Naive thymus-derived CD4-positive, alpha-beta T cell (primary cell): ENCODE measurements at places on chromosomes 16 and 17. TPM values are rescaled to one million over a fixed set of nuclear protein-coding genes. Genes with fewer than 3 reads are reported as not detected.

- no peak overlapping the region for H3K27ac ChIP-seq
- peaks cover 40% of the 10 kb centered on the region for H3K4me1 ChIP-seq
- no peaks in the 10 kb centered on the region for H3K27me3 ChIP-seq
- no peak for DNase-seq
Measured at GRCh38 chr16:89308391-89309333, 91.2 kb downstream of the ZNF778 start.

- no peak for DNase-seq
- H3K4me1 ChIP-seq: no peaks in the 10 kb centered on the region
- H3K27me3 ChIP-seq: no peaks in the 10 kb centered on the region
- H3K36me3 ChIP-seq: no peaks in the 10 kb centered on the region
- H3K27ac ChIP-seq: no peak overlapping the region
- no peak overlapping the region for H3K4me3 ChIP-seq
Measured at GRCh38 chr16:54945063-54945462, 14.4 kb downstream of the IRX5 start.

DNA sequence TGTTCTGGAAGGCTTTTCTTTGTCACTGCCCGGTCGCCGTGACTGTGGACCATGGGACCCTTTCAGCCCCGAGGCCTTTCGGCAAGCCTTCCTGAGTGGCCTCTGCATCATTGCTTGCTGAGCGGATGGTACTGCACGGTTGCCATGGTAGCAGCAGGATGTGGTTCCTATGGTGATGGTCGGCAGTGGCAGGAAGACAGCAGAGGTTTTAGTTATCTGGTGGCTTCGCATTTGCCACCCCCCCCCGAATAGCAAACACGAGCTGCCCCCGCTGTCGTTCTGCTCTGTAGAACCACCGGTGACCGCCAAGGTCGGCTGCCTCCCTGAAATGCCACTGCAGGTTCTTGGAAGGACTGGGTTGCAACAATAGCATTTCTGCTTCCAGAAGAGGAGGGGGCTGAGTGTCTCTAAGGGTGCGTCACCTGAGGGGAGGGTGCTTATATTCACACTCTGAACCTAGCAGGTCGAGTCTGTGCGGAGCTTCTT lies 76.6 kb downstream of the CMIP start:
- DNase-seq: peak; percentile 65
- peaks cover 7% of the 10 kb centered on the region for H3K4me1 ChIP-seq
- peaks cover 9% of the 10 kb centered on the region for H3K36me3 ChIP-seq
- H3K27me3 ChIP-seq: no peaks in the 10 kb centered on the region

TBKBP1 gene
- total RNA-seq: 3.5 and 3.9 TPM in 2 replicates

DNA sequence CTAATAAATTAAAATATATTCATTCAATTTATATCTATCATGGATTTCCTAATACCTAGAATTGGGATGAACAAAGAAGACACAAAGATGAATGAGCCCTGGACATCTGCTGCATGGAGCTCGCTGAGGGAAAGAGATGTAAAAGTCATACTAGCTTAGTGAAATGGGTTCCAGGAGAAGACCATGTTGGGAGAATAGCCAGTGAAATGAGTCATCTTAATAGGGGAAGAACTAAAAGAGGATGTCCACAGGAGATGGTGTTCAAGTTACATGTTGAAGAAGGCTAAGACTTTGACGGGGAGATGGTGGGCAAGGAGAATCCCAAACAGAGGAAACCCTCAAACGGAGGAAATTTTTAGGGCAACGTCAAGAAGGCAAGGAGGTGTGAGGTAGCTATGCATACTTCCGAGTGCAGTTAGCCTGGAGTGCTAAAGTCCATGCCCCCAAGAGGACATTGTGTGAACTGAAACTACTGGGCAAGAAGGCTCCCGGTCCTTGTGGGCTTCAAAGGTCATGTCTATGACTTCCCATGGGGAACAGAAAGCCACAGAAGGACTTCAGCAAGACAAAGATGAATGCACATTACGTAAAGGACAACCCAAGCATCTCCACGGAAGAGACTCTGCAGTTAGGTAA lies 220.5 kb upstream of the CDH11 start:
- no peaks in the 10 kb centered on the region for H3K27me3 ChIP-seq
- no peak for DNase-seq
- H3K27ac ChIP-seq: no peak overlapping the region
- no peaks in the 10 kb centered on the region for H3K36me3 ChIP-seq
